Astrocyte (in vitro differentiated cells and primary cell): ENCODE measurements at places on chromosomes 12 and 14.

DNA sequence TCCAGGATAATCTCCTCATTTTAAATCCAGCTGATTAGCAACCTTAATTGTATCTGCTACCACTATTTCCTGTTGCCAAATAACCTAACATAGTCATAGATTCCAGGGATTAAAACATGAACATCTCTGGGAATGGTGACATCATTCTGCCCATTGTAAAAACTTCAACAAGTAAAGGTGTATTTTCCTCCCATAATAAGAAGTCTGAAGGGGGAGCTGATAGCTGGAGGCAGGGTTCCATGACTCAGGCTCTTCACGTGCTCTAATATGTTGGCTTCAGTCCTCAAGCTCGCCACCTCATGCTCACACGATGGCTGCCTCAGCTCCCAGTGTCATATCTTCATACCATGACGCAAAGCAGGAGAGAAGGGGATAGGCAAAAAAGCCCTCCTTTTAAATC is 172.0 kb upstream of the VASH1 start:
- no peak for DNase-seq

DNA sequence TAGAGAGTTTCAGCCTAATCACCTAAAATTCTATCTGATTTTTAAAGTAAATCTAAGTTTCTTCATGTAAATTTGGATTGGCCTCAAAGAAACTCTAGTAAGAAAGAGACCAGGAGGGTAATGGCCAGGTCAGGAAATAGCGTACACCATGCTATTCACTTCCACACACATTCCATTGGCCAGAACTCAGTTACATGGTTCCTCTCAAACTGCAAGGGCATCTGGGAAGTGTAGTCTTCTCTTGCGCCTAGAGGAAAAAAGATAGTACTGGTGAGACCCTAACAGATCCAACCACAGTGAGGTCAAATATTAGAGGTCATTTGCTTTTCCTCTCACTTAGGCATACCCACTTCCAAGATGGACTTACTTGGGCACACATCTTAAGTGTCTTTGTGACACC is 39.1 kb downstream of the MBIP start:
- DNase-seq, result no peak

- DNase-seq, result peak; percentile 78
Observed at GRCh38 chr14:22872033-22872832, 693 bp downstream of the LRP10 start.

DNA sequence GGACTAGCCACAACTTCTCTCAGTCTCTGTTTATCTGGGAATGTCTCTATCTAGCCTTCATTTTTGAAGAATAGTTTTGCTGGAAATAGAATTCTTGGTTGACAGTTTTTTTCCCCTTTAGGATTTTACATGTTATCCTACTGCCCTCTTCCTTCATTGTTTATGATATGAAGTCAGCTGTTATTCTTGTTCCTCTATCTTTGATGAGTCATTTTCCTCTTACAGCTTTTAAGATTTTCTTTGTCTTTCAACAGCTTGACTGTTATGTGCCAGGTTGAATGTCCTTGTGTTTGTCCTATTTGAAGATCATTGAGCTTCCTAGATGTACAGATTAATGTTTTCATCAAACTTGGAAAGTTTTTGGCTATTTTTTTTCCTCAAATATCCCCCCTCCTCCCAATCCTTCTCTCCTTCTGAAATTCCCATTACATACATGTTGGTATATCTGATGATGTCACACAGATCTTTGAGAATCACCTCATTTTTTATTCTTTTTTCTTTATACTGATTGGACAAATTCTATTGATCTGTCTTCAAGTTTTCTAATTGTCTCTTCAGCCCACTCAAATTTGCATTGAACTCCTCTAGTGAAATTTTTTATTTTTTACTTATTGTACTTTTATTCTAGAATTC is 4.5 kb upstream of the GOLGA5 start:
- DNase-seq, result no peak

DNA sequence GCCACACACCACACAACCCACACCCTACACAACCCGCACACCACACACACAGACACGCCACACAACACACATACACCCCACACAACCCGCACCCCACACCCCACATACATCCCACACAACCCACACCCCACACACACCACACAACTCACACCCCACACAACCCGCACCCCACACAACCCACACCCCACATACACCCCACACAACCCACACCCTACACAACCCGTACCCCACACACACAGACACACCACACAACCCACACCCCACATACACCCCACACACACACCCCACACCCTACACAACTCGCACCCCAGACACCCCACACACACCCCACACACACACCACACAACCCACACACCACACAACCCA is 78.5 kb downstream of the NOC4L start:
- no peak for DNase-seq

DNA sequence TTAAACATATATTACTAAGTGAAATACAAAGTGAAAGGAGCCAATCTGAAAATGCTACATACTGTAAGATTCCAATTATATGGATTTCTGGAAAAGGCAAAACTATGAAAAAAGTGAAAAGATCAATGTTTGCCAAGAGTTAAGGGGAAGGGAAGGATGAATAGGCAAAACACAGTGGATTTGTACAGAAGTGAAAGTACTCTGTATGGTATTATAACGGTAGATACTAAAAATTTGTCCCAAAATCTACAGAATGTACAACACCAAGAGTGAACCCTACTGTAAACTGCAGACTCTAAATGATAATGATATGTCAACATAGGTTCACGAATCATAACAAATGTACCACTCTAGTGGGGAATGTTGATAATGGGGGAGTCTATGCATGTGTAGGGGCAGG is 17.8 kb downstream of the EEA1 start:
- no peak for DNase-seq

GRCh38 chr12:98352835-98353234 is 162.6 kb upstream of the TMPO start:
- peak; percentile 51 for DNase-seq

DNA sequence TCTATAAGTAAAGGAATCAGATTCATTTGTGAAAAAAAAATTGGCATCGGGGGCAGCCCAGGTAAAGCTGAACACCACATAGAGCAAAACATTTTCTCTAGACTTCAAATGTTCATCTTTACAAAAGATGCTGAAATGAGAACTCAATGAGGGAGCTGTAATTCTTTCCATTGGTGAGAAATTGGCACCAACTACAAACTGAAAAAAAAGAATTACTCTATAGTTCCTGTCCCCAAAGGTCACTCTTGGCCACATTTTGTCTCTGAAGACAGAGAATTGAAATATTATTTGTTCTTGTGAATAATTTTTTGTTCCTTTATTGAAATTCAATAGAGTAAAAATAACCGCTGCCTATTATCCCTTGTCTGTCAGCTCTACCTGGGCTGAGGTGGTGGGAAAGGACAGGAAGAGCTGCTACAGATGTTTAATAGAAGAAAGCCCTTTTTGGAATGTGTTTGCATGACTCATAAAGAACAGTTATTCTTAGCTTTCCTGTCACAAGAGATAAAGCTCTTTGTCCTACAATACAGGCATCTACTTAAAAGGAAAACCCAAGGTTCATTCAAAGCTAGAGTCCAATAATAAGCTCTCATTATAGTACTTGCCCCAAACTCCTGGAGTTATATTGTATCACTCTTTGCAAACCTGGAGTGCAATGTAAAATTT is 380.1 kb upstream of the KITLG start:
- peak; percentile 70 for DNase-seq

DNA sequence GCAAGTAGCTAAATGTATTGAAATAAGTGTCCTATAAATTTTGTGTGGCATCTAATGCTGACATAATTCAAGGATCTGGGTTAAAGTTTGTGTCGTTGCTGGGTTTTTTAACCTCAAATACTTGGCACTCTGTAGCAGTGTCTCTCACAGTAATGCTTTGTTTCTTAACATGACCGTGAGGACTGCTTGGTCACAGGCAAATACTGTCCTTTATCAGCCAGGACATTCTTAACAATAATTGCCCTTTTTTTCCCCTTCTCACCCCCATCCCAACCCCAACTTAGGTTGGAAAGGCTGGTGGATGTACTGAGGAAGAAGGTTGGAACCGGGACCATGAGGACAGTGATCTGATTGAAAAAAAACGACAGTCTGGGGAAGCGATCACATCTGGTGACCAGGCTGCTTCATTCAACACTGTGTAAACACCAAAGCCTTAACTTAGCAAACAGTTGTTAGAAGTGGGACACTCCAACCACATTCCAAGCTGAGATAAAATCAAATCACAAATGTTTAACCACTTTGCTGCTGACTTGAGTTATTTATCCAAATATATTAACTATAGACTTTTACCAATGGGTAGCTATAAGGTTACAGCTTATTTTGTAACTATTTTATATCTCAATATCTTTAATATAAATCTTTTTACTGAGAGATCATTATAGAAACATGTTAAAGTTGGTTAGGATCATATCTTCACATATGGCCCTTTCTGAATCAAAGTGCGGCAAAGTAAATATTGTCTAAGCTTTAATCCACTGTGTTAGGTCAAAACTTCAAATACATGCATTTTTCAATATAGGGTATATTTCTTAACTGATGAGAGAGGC is 48.2 kb downstream of the FOXA1 start:
- DNase-seq, result no peak

GRCh38 chr12:71752891-71753290 is 1.8 kb upstream of the RAB21 start:
- no peak for DNase-seq

DNA sequence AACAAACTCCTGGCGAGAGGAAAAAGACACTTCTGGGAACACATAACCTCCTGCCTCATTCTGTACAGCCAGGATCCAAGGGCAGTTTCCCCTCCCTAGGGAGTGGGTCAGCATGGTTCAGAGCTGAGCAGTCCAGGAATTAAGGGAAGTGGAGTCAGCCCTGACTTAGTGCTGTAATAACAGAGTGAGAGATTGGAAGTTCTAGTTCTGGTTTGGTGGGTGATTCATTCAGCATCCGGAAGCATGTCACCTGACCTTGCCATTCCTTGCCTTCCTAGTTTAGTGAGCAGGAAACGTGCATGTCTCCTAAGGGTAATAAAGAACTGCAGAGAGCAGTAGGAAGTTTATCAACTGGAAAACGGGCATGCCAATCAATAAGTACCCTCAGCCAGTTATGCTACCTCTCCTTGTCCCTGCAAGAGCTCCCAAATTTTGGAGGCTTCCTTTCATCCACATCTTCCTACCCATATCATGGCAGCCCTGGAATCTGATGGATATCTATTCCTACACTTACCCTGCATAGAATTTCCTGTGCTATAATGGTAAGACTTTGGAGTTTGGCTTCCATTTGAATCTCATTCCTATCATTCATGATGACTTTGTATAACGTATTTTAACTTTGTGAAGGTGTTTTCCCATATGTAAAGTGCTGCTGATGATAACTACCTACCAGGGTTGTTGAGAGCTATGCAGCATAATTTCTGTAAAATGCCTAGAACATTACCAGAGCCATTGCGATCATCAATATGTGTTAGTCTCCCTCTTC is 28.5 kb upstream of the MAGOHB start:
- peak; percentile 40 for DNase-seq

DNA sequence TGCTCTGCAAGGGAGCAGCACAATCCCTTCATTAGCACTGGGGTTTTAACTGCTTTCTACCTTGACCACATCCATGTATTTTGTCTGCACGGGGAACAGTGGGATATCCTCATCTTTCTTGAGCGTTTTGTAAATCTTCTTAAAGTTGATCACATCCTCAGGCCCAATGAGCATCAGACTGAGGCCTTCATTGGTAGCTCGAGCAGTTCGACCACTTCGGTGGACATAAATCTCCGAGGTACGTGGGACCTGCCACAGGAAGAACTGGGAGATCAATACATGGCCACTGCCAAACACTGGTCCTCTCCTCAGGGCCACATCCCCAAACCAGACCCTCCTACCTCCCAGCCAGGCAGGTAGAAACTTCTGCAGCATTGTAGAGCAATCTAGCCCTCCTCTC is 26.1 kb downstream of the DDX24 start:
- DNase-seq, result no peak

- DNase-seq, result no peak
Observed at GRCh38 chr14:59986556-59987059, 66.7 kb downstream of the LRRC9 start.

GRCh38 chr14:69848156-69848555 is 31.1 kb upstream of the SMOC1 start:
- DNase-seq, result no peak

DNA sequence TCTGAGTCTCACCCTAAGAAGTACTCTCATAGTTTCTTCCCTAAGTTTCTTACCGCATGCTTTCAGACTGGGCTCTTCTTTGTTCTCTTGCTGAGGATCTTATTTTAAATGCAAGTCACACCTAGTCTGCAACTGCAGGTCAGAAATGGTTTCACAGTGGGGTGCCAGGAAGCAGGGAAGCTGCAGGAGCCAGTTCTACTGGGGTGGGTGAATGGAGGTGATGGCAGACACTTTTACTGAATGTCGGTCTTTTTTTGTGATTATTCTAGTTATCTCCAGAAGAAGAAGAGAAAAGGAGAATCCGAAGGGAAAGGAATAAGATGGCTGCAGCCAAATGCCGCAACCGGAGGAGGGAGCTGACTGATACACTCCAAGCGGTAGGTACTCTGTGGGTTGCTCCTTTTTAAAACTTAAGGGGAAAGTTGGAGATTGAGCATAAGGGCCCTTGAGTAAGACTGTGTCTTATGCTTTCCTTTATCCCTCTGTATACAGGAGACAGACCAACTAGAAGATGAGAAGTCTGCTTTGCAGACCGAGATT is 1.7 kb downstream of the FOS start:
- DNase-seq, result no peak
